ENCODE measurements at places on chromosomes 11 and 22.

DNA sequence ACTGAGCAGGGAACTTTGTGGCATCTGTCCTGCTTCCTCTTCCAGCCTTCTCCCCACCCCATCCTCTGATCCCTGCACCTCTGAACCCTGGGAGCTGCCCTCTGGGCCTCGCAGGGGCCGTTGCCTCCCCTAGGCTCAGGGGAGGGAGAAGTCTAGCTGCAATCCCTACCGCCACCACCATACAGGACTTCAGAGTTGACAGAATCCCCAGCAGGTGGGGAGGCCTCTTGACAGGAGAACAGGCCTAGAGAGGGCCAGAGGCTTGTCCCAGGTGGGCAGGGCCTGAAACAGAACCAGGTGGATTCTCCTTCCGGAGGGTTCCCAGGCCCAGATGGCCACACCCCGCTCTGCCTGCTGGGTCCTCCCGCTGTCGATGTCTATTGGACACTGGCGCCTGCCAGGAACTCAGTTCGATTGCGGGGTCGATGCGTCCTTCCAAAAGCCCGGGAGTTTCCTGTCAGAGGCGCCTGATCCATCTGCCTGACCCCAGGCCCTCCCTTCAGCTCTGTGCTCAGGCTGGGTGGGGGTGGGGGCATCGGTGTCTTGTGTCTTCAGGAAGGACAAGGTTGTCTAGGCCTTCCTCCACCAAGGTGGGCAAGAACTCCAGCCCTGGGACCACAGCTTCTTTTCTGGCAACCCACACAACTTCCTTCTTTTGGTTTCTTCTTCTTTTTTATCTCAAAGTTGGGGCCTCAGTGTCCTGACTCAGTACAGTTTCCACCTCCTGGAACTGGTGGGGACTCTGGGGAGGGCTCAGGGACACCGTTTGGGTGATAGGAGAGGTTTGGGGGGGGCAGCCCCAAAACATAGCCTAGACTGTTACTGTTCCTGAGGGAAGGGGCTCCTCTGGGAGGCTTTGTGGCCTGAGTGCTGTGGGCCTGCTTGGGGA lies 6.4 kb downstream of the STARD10 start:
- DNase-seq, result no peak

DNA sequence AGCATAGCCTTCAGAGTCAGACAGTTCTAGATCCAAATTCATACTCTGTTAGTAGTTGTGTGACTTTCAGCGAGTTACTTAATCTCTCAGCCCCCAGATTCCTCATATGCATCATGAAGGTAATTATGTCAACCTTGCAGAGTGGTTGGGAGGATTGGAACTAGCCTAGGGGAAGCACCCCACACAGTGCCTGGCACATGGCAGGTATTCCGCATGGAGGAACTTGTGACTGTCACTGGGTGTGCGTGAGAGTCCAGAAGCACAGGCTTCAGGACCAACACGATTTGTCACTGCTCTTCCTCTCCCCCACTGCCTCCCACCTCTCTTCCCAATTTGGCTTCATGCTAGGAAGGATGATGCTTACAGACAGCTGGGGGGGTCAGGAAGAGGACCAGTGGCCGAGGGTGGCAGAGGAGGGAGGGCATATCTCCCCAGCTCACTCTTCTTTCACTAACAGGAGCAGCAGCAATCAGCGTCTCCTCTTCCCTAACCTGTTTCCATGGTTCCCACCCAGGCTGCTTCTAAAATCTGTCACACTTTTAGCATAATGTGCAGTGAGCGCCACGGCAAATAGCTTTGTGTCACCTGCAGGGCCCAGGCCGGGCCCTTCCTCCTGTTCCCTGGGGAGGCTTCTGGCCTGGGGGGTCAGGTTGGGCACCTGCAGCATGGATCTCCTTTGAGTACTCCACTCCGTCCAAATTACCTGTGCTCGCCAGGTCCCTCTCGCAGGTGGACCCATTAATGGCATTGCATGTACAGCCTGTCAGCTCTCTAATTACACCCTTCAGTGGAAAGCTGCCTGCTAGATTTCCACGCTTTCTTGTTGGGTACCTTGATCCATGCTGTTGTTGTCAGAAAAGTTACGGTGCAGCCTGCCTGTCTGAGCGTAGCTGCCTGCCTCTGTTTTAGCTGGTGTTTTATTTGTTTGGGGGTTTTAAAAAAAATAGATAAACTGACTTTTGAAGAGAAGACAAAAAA lies 400.4 kb downstream of the NXPE2 start:
- no peak for DNase-seq

DNA sequence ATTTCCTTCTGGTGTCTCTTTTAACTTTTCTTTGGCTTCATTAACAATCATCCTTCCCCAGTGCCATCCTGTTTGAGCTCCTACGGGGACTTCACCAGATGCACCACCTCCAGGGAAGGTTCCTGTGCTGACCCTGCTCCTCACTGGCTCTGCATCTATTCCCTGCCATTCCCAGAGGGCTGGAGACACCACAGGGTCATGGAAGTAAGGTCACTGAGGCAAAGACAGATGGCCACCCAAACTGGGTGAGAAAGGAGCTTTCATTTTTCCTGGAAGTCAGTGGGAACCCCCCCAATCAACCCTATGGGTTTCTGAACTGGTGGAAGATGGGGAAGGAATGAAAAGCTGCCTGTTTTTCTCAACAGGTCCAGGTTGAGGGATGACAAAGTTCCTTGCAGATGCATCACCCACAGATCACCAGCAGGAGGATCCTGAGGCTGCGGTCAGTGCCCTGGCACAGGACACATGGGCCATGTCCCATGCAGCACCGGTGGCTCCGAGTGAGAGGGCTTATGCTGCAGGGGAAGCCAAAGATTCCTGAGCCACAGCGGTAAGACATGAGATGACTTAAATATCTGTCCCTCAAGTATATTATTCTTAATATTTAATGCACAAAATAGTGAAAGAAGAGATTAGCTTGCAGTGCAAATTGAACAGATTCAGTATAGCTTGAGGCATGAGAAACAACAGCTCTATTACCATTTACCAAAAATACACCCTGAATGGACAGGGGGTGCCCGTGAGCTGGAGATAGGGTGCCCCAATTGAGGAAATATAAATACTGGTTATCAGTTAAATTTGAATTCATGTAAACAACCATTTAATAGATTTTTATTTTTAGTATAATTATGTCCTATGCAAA lies 73.0 kb upstream of the VPREB1 start:
- DNase-seq, result no peak

DNA sequence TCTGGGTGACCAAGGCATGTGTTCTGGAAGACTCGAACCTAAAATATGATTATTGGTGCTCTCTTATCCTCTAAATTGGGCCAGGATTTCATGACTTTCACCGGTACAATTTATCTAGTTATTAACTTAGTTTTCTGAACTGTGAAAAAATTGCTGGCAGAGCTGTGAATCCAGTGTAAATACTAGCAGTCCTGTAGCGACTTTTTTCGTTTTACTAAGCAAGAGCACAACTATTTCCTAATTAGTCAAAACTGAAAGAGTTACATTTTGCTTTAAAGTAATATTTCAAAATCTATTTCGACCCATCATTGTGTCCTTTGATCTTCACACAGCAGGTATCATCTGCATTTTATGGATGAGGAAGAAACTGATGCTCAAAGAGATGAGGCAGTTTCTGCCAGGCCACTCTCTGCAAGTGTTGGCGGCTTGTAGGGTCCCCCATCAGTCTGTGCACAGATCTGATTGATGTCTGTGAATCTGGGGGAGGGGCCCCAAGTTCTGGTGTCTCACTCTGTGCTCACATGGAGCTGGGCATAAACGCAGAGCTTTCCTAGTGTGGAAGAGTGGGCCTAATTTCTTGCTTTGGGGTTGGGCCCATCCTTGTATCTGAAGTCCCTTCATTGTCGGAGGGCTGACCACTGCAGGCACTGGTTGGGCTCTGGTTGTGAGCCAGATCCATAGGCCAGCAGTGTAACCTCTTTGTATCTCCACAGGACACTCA lies 1.4 kb upstream of the TRMT2A start:
- no peak for DNase-seq

- no peak for DNase-seq
These were observed 40.2 kb upstream of the EMID1 start for GRCh38 chr22:29165321-29166060.

GRCh38 chr11:112485280-112485679 lies 224.6 kb upstream of the PLET1 start:
- no peak for DNase-seq

- DNase-seq, result no peak
These were observed 36.0 kb downstream of the DDIAS start for GRCh38 chr11:82937554-82937953.

DNA sequence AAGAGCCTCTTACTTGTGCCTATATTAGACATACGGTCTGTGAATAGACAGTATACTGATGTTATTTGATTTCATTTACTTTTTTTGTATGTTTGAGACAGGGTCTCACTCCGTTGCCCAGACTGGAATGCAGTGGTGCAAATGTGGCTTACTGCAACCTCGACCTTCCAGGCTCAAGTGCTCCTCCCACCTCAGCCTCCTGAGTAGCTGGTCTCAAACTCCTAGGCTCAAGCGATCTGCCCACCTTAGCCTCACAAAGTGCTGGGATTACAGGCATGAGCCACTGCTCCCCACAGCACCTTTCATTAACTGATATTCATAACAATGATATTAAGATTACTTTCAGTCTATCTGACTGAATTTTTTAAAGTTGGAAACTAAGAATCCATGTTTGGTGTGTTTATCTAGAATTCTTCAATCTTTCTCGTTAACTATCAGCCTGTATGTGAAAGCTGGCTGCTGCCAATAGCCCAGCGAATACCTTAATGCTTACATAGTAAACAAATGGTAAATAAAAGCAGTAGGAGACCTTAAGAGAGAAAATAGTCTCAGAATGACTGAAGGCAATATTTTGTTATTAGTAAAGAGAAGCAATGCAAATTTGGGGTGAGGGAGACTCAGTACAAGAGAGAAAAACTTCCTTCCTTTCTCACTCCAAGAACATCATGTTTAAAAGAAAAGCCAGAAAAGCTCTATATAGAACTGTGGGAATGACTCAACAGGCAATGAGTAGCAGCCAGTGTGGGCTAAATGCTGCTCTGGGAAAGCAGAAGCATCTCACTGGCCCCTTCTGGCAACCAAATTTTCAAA lies 101.9 kb downstream of the MRTFA start:
- no peak for DNase-seq

DNA sequence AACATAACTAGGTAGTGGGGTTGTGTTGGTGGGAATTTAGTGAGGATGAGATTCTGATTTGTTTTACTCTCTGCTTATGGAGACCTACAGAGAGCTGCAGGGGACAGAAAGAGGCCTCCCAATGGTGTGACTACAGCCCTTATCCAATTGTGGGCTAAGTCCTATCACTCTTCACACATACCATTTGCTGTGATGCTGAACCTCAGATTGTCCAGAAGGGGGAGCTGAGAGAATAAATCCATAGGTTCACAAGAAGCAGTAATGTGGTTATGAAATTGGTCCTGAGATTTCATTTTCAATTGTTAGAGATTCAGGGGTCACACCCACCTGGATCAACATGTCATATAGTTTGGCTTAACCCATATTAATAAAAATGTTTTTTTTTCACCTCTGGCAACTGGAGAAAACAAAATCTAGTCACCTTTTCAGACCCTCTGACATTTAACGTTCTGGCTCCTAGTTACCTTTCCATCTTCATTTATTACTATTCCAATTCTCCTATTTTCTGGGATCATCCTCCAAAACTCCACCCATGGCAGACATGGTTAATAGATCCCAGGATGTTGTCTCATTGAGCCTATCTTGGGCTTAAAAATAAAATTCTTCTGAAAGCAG lies 53.3 kb upstream of the PTPN5 start:
- DNase-seq, result no peak

DNA sequence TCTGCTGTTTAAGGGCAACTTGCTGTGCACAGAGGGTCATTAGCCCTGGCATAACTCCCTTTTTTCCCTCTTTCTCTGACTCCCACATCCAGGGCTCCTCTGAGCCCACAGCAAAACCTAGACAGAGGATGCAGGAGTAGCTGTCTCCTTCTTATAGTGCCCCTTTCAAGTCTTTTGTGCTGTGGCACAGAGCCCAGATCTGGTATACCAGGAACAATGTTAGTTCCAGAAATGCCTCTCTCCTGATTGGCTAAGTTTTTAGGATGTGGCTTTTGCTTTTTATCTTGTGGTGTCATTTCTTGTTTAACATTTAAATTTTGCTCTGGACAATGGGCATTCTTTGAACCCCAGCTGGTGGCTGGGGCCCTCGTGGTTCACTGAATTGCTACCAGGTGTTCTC lies 25.6 kb upstream of the RRM1 start:
- DNase-seq, result no peak

DNA sequence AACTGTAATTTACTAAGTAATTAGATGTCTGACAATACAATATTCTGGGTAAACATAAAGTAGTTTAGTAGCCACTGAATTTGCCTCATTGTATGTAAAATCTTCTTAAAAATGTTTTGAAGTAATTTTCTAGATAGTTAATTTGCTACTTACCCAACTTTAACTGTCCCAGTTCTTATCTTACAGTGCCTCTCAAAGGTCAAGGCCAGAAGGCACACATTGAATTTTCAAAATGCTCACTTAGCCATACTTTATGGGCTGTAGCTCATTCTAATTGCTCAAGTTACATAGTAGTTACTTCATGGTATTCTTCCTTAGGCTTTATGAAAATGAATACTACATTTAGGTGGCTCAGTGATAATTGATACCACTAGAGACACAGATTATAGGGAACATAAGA lies 666.6 kb downstream of the CNTN5 start:
- DNase-seq, result no peak

DNA sequence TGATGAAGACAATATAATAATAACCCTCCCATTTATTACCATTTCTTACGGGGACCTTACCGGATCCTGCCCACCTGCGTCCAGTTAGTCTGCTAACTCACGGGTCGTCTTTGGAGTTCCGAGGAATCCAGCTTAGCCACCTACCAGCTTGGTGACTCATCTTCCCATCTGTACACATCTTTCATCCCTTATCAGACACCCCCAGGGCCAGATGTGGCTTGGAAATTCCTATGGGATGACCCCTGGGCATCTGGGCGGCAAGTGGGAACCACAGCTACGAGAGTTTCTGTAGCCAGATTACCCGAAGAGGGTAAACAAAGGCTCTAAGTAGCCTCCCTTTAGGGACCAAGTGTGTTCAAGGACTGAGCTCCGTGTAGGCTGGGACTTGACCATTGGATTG lies 12.8 kb upstream of the PRR5 start:
- no peak for DNase-seq

DNA sequence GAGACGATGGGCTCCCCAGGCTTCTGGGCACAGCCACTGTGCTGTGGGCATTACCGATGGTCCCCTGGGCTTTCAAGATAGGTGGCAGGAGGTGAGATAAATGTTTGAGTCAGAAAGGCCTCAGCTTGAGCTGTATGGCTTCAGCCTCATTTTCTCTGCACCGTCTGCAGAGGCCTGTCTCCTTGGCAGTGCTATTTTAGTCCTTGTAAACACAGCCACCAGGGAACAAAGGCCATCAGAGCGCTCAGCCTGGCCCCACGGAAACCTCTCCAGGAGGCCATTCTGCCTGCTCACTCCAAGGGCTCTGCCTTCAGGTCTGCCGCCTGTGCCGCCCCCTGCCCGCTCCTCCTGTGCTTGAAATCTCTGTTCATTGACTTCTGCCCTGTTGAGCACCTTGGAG lies 1424.9 kb downstream of the TBC1D22A start:
- DNase-seq, result no peak

GRCh38 chr11:94857337-94857736 lies 89.2 kb downstream of the AMOTL1 start:
- DNase-seq, result no peak

GRCh38 chr11:2990617-2991451 lies 1.3 kb downstream of the NAP1L4 start:
- DNase-seq, result peak; percentile 21

GRCh38 chr11:15590132-15590531 lies 475.4 kb downstream of the INSC start:
- DNase-seq, result no peak
